Transverse colon (tissue), 4 donors: ENCODE measurements at places on chromosomes 6 and 20. TPM values are rescaled to one million over a fixed set of nuclear protein-coding genes. Genes with fewer than 3 reads are reported as not detected.

GRCh38 chr6:26493258-26493657 is 6.8 kb upstream of the BTN1A1 start:
- no peak for DNase-seq

MICAL1 gene
- total RNA-seq = 241 TPM

GRCh38 chr20:49590163-49591017 is 22.5 kb upstream of the PTGIS start:
- no peak for DNase-seq

GRCh38 chr6:884570-884969 is 191.6 kb upstream of the EXOC2 start:
- peak; percentile 16 for DNase-seq

DNA sequence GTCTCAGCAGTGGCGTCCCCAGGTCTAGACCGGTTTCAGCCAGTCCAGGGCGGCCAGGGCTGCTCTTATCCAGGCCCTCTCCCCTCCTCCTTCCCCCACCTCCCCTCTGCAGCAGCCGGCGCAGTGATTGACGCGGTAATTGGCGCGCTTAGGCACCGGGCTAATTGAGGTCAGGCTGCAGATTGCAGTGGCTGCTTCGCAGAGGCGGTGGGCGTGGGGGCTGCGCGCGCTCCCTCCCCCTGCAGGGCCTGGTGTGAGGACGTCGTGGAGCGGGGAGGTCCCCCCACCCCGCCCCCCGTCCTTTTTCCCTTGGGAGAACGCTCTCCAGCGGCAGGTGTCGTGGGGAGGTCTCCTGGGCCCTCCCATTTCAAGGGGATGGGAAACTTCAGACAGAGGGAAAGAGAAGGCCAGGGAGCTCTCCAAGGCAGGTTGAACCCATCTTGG is 70.4 kb upstream of the BLCAP start:
- DNase-seq = no peak

DNA sequence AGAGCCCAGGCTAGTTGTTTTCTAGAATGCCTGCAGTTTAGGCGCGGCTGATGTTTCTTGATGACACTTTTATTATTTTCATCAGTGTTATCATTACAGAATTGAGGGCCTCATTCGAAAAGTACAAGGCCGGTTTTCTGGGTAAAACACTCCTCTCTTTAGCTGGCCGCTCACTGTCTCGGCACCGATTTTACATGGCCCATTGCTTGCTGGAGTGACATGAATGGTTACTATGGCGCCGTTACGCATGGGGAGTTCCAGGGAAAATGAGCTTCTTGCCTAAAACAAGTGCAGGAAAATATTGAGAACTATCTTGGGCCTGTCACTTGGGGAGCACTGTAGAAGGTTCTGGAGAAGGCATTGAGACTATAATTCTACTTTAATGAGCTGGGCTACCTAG is 317.8 kb downstream of the CDH4 start:
- no peak for DNase-seq

TNF gene
- not detected for total RNA-seq

DNA sequence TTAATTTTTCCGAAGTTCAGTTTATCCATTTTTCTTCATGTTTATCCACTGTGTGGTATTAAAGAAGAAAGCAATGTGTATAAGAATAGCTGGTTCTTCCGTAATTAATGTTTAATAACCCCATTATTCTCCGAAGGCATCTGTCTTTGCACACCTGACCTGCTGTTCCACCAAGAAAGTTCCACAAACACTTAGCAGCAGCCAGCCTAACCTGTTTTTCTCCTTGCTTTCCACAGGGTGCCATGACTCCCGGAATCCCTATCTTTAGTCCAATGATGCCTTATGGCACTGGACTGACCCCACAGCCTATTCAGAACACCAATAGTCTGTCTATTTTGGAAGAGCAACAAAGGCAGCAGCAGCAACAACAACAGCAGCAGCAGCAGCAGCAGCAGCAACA is 7.4 kb downstream of the TBP start:
- no peak for DNase-seq

GRCh38 chr20:41276317-41276751 is 41.2 kb downstream of the ZHX3 start:
- no peak for DNase-seq

BMP5 gene
- 1.8 TPM for total RNA-seq

GRCh38 chr20:11502061-11502460 is 415.6 kb upstream of the BTBD3 start:
- DNase-seq = no peak

DNA sequence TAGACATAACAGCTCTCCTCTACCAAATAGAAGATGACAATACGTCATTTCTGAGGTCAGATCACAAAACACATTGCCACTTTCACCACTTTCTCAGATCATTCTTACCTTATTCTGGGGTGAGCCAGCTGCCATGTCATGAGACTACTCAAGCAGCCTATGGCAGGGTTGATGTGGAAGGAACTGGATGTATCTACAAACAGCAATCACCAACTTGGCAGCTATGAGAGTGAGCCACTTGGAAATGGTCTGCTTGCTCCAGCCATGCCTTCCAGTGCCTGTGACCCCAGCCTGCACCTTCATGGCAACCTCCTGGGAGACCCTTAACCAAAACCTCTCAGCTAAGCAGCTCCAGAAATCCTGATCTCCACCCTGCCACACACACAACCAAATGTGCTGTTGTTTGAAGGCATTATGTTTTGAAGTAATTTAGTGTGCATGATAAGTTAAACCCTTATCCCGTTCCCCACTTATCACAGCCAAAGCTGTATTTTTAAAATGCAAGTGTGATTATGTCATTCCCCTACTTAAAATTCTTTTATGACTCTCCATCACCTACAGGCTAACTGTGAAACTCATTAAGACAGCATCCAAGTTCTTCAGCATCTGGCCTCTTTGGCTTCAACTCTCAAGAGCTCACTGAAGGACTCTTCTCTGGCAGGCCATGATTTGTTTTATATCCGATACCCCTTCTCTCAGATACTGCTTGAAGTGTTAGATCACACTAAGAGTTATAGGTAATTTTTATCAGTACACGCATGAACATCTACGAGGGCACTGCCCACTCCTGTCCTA is 150.6 kb downstream of the LY86 start:
- DNase-seq = no peak

LCA5 gene
- not detected for total RNA-seq

PAQR8 gene
- 27.1 TPM for total RNA-seq

- no peak for DNase-seq
Observed at GRCh38 chr6:132495604-132496079, 17.3 kb downstream of the STX7 start.

DEFB132 gene
- total RNA-seq = not detected

GRCh38 chr6:154112181-154112809 is 73.3 kb downstream of the OPRM1 start:
- DNase-seq = no peak

- DNase-seq = no peak
Observed at GRCh38 chr6:55678330-55679224, 99.6 kb upstream of the HMGCLL1 start.

RIMS4 gene
- total RNA-seq = 1.1 TPM
